ENCODE measurements at places on chromosomes 16 and 17.

DNA sequence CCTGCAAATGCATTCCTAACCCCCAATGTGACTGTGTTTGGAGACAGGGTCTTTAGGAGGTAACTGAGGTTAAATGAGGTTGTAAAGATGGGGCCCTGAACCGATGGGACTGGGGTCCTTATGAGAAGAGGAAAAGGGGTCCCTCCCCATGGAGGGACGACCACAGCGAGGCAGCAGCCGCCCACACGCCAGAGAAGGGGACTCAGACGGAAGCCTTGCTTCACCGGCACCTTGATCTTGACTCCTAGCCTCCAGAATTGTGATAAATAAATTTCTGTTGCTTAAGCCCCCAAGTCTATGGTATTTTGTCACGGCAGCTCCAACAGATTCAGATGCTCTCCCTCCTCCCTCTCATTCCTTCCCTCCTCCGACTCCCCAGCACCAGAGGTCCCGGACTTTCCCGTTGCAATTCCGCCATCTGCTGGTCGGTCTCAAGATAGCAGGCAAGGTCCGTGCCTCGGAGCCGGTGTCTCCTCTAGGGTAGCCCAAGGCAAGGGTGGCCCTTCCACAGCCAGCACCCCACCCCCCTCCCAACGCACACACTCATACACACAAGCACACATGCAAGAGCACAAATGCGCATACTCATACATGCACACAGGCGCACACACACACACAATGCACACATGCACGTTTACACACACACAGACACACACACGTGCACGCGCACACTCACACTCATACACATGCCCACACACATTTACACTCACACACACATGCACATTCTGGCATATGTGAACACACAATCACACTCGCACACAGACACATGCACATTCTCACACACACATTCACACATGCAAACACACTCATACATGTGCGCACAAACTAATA is 23.1 kb upstream of the C16orf78 start:
- peak; percentile 84 for DNase-seq

DNA sequence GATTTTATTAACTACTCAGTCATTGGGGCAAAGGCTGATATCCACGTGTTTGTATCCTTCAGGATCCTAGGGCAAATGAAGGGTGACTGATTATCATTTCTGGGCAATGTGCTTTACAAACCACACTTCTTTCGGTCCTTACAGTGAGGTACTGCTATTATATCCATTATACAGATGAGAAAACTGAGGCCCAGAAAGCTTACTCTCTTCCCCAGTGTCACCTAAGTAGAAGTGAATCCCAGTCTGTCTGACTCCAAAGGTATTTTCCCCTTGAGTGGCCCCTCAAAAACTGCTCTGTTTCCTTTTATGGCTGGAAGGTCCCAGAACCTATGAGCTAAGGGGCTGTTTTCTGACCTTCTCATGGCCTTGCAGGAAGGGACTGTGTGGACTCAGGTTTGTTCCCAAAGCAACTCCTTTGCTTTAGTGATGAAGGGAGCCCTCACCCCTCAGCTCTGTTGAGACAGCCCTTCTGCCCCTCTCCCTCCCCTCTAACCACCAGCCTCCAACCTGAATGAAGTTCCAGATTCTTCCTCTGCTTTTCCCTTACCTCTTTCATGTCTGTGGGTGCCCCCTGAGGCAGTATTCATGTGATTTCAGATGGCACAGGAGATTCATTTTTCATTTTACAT is 27.4 kb upstream of the ADGRG1 start:
- DNase-seq = no peak

DNA sequence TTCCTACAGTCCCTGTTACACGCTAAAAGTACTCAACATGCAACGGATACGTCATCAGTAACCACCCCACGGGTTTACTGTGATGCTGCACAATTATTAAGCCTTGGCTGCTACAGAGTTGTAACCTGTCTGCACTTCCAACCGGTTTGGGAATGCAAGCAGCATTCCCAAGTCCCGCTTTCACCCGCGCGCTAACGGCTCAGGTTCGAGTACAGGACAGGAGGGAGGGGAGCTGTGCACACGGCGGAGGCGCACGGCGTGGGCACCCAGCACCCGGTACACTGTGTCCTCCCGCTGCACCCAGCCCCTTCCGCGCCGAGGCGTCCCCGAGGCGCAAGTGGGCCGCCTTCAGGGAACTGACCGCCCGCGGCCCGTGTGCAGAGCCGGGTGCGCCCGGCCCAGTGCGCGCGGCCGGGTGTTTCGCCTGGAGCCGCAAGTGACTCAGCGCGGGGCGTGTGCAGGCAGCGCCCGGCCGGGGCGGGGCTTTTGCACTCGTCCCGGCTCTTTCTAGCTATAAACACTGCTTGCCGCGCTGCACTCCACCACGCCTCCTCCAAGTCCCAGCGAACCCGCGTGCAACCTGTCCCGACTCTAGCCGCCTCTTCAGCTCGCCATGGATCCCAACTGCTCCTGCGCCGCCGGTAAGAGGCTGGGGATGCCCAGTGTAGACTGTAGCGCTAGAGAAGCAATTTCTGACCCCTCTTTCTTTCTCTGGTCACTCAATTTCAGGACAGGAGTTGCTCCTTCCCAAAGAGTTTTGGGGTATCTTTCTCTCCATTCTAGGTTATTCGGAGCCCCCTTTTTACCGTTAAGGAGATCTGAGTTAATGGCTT is at the start of gene MT2A:
TSS of gene MT2A (plus strand) at position 542 of the 833 bp plus-strand sequence. CDS start at position 614, 72 bp downstream.
- peak; percentile 86 for DNase-seq

DNA sequence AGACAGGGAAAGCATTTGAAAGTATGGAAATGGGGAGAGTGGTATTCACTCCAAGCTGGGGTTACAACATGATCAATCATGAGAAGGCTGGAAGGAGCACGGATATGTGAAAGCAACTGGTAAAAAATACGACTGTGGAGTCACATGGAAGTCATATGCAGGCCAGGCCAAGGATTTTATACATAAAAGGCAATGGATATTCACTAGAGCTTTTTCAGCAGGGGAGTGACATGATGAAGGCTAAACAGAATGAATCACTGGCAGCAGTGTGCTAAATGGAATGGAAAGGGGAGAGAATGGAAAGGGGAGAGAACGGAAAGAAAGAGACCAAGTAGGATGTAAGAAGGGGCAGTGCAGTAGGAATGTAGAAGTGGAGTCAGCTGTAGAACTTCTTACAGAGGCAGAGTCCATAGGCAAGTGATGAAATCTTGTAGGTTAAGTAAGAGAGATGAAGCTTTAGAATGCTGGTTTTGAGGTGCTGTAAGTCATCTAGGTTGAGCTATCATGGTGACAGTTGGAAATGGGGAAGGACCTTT is 13.0 kb upstream of the NETO2 start:
- no peak for DNase-seq

- no peak for DNase-seq
Measured at GRCh38 chr16:86343796-86344585, 166.3 kb upstream of the FOXF1 start.

- DNase-seq = no peak
Measured at GRCh38 chr16:82011199-82011641, at the start of gene SDR42E1. Gene SDR42E1, minus strand, starts transcription at chr16:82011470. Its CDS starts 10,612 bp downstream, at chr16:82000858.

- no peak for DNase-seq
Measured at GRCh38 chr17:8843344-8843743, 24.1 kb downstream of the PIK3R6 start.

- DNase-seq = peak; percentile 58
Measured at GRCh38 chr16:3058139-3059030, 7.1 kb upstream of the IL32 start.

- no peak for DNase-seq
Measured at GRCh38 chr16:24834459-24835335, 11.1 kb upstream of the SLC5A11 start.

- DNase-seq = peak; percentile 35
Measured at GRCh38 chr16:68902003-68902968, 59.0 kb downstream of the TANGO6 start.
